ENCODE measurements at places on chromosomes 11 and 22. TPM values are rescaled to one million over a fixed set of nuclear protein-coding genes. Genes with fewer than 3 reads are reported as not detected.

The EMID1 gene
- total RNA-seq, result 18.9 TPM

- peaks cover 1% of the 10 kb centered on the region for H3K36me3 ChIP-seq
- no peaks in the 10 kb centered on the region for H3K27me3 ChIP-seq
- DNase-seq, result no peak
- H3K27ac ChIP-seq, result peak overlapping the region; percentile 62
- H3K4me3 ChIP-seq, result no peak overlapping the region
Observed at GRCh38 chr11:35792846-35793192, 130.2 kb downstream of the TRIM44 start.

The ALX4 gene
- total RNA-seq, result not detected

- DNase-seq, result no peak
- no peak overlapping the region for H3K27ac ChIP-seq
- no peak overlapping the region for H3K4me3 ChIP-seq
- no peaks in the 10 kb centered on the region for H3K4me1 ChIP-seq
- H3K36me3 ChIP-seq, result no peaks in the 10 kb centered on the region
Observed at GRCh38 chr22:22210375-22210774, 34.2 kb upstream of the VPREB1 start.

The TMEM191C gene
- 5.1 TPM for total RNA-seq

The C11orf87 gene
- 1.4 TPM for total RNA-seq

The SFI1 gene
- 66.3 TPM for total RNA-seq

DNA sequence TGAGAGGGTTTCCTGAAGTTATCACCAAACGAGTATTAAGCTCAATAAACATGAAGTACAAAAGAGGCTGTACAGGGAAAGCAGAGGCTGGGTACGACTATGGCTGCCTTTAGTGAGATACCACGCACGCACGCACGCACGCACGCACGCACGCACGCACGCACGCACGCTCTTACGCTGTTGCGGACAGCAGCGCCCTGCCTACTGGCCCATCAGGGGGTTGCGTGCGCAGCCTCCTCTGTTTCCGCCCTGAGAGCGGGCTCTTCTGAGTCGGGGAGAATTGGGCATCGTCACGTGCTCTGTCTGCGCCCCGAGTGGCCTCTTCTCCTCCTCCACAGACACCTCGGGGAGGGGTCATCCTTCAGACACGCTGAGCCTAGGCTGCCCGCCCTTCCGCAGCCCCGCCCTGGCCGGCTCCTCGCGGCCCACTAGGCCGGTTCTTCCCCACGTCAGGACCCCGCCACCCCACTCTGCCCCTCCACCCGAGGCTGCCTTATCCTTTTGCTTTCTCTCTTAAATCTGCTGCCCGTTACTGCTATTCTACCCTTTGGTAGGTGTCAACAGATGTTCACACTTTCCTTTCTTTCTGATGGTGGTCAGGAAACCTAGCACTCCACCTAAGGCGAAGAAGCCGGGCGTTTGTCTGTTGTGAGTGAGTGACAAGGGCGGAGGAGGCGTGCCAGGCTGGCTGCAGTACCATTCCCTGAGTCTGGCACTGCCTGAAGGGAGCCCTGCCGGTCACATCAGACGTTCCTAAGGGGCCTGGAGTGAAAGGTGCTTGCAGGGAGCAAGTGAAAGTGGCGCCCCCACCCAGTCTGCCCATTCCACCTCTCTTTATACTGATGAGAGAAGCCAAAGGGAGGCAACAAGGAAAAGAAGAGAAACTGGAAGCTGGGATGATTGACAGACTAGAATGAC is 300.4 kb upstream of the B3GAT1 start:
- H3K4me1 ChIP-seq, result no peaks in the 10 kb centered on the region
- peaks cover 37% of the 10 kb centered on the region for H3K27me3 ChIP-seq
- no peak for DNase-seq

DNA sequence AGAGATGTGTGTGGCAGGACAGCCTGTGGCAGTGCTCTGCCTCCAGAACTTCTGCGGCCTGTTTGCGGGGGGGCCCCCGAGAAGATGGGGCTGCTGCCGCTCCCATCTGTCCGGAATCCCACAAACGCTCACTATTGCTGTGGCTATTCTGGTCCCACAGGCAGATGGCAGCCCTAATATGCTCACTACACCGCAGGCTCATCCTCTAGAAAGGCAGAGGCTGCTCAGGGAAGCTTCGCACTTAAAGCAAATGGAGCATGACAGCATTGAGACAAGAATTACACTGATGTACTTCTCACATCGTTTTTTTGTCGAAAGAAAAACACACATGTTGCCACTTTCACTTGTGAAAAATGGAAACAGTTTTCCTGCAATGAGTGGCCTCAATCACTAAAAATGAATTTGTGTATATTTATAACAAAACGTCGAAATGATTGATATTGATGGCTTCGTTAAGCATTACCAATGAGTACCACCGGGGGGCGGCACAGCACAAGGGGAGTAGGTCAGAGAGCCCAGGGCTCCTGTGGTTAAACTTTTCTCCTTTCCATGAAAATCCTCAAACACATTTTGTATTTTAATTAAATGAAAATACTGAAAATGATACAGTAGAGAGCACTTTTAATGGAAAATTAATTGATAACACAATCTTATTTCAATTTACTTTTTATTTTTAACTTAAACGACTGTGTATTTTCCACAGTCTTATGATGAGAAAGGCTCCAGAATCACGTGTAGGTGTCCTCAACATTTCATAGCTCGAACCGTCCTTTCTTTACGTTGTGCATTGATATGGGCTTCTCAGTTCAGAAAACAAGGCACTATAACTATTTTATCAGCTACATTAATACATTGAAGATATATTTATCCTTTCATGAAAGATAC is 69.1 kb downstream of the CTTN start:
- no peak overlapping the region for H3K4me3 ChIP-seq
- H3K36me3 ChIP-seq, result peaks cover 4% of the 10 kb centered on the region
- DNase-seq, result peak; percentile 30
- H3K4me1 ChIP-seq, result no peaks in the 10 kb centered on the region

GRCh38 chr11:99325847-99326246 is 305.1 kb downstream of the CNTN5 start:
- H3K27me3 ChIP-seq, result no peaks in the 10 kb centered on the region
- no peaks in the 10 kb centered on the region for H3K4me1 ChIP-seq
- H3K27ac ChIP-seq, result no peak overlapping the region

- peaks cover 7% of the 10 kb centered on the region for H3K4me1 ChIP-seq
- no peaks in the 10 kb centered on the region for H3K27me3 ChIP-seq
- H3K36me3 ChIP-seq, result no peaks in the 10 kb centered on the region
- no peak overlapping the region for H3K27ac ChIP-seq
Observed at GRCh38 chr11:12189543-12190235, 79.3 kb downstream of the MICAL2 start.

DNA sequence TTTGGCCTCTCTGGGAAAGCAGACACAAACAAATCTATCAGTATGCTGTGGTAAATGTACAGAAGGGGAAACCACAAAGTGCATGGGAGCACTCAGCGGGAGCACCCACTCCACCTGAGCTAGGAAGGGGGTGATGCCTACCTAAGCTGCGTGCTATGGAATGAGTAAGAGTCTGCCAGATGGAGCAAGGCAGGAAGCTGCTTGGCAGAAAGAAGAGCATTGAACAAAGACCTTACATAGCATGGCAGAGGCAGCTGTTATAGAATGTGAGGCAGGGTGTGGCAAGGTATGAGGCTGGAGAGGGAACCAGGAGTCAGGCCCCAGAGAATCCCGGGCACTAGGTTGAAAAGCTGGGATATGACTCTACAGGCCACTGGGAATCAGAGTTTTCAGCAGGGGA is 13.8 kb upstream of the MTFP1 start:
- no peak for DNase-seq
- H3K4me3 ChIP-seq, result no peak overlapping the region
- H3K27me3 ChIP-seq, result no peaks in the 10 kb centered on the region

GRCh38 chr11:134151083-134151747 is 72.6 kb downstream of the NCAPD3 start:
- no peak for DNase-seq
- H3K36me3 ChIP-seq, result peaks cover 17% of the 10 kb centered on the region
- no peaks in the 10 kb centered on the region for H3K4me1 ChIP-seq
- H3K27me3 ChIP-seq, result no peaks in the 10 kb centered on the region
- H3K4me3 ChIP-seq, result no peak overlapping the region

DNA sequence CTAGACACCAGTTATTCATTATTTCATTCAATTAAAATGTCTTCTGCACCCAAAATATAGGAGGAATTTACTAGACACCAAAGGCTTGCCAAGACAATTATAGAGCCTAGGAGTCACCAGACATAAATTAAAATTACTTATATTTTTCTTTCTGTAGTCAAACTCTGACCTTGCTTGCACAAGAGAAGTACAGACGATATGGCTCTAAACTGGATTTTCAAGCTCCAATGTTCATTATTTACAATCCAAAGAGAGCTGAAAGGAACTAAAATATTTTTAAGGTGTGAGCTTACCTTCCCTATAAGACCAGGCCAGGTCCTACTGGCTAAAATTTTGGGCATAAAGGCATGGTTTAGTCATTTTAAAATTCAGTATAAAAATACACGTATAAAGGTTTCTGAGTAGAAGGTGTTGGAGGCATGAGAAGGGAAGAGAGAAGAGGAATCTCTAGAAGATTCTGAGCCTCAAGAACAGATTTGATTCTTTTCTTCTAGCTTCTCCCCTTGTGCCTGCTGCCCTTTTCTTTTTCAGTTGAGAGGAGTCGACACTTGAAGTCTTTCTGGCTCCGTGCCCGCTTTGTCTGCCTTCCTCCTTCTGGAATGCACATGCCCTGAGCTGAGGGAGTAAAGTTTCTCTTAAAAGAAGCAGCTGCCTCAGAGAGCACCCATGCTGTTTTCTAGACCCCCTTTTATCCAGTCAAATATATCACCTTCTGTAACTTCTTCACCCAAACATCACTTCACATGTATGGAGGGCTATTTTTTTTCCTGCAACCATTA is 13.5 kb downstream of the C11orf97 start:
- H3K27me3 ChIP-seq, result peaks cover 17% of the 10 kb centered on the region
- no peak overlapping the region for H3K4me3 ChIP-seq
- H3K4me1 ChIP-seq, result no peaks in the 10 kb centered on the region
- H3K27ac ChIP-seq, result no peak overlapping the region
- DNase-seq, result no peak

DNA sequence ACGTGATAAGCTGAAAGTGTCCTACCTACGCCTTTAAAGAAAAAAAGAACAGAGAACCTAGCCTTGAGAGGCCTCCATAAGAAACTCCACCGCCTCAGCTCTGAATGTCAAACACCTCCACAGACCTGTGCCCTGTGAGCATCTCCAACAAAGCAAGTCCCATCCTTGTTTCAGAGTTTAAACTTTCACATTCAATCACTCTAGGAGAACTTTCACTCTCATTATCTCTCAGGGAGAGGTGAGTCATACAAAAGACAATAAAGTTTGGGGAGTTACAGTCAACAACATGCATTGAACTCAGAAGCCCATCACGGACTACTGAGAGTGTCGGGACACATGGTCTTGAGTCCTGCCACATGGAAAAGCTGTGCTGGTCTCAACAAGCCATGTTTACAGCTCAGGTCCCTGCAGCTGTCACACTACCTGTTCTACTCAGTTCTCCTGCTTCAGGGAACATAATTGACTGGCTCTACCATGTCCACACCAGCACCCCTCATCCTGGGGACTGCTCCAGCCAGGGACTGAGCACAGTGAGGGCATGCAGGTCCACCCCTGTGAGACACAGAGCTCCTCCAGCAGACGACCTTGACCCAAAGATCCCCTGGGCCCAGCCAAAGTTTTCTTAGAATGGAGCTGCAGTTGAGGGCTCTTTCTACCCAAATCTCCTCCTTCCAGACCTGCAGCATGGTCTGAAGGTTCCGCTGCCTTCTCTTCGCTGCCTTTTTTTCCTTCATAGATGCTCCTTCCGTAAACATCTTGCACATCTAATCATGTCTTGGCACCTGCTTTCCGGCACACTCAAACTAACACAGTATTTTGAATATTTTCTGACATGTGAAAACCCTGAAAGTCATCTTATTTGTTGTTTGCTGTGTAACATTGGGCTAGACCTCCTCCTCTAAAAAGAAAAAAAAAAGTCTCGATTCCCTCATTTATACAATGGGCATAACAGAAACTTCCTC is 114.9 kb downstream of the ETS1 start:
- no peak overlapping the region for H3K4me3 ChIP-seq
- H3K36me3 ChIP-seq, result no peaks in the 10 kb centered on the region
- peaks cover 49% of the 10 kb centered on the region for H3K27me3 ChIP-seq

DNA sequence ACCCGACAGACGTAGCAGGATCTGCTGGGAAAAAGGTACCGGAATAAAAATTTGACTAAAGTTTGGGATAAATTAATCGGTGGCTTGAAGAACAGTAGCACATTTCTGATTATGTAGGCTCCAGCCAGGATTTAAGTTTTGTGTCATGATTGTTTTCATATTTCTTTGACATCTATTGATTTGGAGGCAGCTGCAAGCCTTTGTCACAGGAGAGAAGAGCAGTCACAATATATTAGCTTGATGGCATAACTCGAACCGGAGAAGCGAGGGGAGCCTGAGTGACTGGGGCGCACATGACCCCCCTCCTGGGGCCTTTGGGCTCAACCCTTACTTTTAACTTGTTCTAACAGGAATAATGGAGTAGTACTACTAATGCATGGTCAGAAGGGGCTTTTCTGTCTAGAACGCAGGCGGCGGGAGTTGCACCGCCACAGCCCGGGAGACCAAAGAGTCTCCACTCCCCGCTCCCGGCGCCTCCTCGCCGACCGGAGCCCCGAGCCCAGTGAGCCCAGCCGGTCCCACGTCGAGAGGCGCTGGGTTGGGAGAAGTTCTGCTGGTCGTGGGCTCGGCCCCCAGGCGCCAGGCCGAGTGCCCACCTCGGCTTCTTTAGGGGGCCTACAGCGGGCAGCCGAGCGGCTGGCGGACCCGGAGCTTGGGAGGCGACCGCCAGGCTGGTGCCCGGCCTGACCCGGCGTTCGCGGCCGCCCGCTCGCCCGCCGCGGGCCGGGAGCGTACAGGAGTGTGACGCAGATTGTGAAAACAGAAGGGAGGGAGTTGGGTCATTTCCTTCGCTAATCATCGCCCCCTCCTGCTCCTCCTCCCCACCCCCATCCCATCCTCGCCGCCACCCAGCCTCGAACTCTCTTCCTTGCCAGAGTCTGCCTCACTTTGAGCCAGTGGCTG is 15.7 kb upstream of the PAX6 start:
- peaks cover 87% of the 10 kb centered on the region for H3K27me3 ChIP-seq
- DNase-seq, result peak; percentile 12
- H3K4me1 ChIP-seq, result peaks cover 13% of the 10 kb centered on the region
- H3K27ac ChIP-seq, result peak overlapping the region; percentile 56

- no peak overlapping the region for H3K27ac ChIP-seq
- no peaks in the 10 kb centered on the region for H3K36me3 ChIP-seq
Observed at GRCh38 chr11:11263238-11264005, 89.6 kb downstream of the CSNK2A3 start.

- no peak overlapping the region for H3K27ac ChIP-seq
- H3K36me3 ChIP-seq, result no peaks in the 10 kb centered on the region
- peaks cover 3% of the 10 kb centered on the region for H3K4me1 ChIP-seq
- no peak overlapping the region for H3K4me3 ChIP-seq
- DNase-seq, result no peak
Observed at GRCh38 chr11:92735039-92735438, 234.4 kb upstream of the MTNR1B start.

- peaks cover 19% of the 10 kb centered on the region for H3K36me3 ChIP-seq
- DNase-seq, result no peak
- H3K4me1 ChIP-seq, result no peaks in the 10 kb centered on the region
- H3K27ac ChIP-seq, result peak overlapping the region; percentile 7
- H3K4me3 ChIP-seq, result no peak overlapping the region
Observed at GRCh38 chr11:113831314-113831713, 44.1 kb downstream of the USP28 start.
